NCI-H345 (cell line): ENCODE measurements at places on chromosomes 16 and 17.

DNA sequence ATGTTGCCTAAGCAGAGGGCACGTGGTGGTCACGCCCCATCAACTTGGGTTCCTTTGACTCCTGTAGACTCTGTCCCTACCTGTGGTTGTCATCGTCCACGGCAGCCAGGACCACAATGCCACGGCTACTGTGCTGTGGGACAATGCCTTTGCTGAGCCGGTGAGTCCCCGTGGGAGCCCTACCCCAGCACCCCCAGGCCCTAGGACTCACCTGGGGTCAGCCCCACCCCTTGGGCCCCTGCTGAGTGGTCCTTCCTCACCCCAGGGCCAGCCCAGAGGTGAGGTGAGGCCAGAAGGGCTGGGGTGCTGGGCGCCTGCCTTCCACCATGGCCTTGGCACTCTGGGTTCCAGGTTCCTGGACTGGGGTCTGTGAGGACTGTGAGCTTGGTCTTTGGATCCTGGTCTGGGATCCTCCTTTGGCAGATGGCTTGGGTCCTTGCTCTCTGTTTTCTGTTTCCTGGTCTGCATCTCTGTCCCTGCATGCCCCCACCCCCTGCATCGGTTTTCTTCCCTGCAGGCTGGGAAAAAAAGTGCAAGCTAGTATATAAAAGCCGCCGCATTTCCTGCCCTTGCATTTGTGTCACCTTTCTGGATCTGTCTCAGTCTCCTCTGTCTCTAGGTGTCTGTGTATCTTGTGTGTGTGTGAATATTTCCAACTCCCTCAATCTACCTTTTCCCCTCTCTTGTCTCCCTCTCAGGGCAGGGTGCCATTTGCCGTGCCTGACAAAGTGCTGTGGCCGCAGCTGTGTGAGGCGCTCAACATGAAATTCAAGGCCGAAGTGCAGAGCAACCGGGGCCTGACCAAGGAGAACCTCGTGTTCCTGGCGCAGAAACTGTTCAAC is 17.5 kb downstream of the STAT5A start:
- DNase-seq = no peak

GRCh38 chr16:86761111-86762031 is 183.0 kb downstream of the FOXL1 start:
- no peak for DNase-seq

DNA sequence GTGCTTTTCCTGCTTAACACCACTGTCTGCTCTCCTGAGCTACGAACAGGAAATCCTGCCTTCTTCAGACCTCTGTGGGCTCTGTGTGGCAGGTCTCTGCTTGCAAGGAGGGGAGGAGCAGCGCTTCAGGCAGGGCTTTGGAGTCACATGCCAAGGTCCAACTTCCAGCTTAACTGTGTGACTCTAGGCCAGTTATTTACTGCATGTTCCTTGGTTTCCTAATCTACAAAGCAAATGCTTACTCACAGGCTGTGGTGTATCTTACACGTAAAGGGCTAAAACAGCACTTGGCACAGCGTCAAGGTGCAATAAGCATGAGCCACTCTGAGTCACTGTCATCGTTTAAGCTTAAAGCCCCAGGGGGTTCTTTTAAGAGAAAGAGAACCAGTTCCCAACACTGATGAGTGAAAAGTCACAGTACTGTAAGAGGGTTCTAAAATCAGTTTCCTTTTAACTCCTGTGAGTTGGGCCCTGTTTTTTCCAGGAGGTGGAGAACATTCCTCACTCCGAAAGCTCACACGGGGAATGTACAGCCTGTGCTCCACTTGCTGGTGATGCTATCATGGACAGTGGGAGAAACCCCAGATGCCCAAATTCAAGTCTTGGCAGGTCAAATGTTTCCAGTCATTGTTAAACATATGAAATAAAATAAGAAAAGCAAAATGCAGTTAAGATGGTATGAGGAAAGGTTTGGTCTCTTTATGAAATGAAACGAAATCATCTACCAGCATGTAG is 54.1 kb upstream of the BCAR1 start:
- DNase-seq = peak; percentile 65

DNA sequence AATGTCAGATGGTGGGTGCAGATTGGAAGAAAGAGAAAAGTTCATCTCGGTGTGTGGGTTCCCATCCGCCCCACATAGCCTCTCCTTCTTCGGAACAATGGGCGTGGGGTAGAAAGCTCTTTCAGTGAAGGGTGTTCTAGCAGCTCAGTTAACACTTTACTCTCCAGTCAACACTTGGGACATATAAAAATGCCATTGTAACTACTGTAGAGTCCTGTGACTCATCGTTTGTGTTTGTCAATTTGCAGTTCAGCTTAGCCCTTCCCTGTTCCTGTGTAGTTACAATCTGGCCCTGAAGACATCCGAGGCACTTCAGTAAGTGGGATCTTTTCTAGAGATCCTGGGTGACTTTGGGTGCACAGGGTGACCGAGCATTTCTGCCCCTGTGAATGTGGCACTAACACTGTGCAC is 11.5 kb upstream of the CLEC18C start:
- DNase-seq = no peak

- no peak for DNase-seq
Observed at GRCh38 chr16:71724320-71724751, at the start of gene PHLPP2. Gene PHLPP2, minus strand, starts transcription at chr16:71724701. Its CDS starts 9,906 bp downstream, at chr16:71714795.

DNA sequence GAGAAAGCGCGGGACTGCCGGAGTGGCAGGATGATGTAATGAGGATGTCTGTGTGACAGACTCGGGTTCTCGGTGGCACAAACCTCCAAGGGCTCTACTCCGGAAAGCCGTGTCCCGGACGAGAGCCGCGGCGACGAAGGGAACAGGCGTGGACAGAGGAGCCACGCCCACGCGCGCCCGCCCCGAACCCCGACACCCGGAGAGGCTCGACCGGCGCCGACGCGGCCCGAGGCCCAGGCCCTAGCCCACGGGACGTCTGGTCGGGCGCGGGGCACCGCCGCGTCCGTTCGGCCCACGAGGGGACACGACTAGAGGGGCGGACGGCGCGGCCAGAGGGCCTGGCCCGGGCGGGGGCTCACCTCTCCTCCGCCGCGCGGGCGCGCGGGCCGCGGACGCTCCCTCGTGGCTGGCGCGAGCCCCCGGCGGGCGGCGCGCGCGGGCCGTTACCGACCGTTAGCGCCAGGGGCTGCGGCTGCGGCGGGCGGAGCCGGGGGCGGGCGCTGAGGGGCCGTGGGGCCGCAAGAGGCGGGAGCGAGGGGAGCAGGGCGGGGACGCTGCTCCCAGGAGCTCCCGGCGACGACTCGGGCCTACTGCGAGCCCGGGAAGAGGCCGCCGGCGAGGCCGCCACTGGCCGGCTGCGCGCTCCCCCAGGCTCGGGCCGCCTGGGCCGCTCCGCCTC is 2.1 kb upstream of the IRX5 start:
- peak; percentile 86 for DNase-seq

GRCh38 chr16:48371393-48371780 is 13.8 kb downstream of the SIAH1 start:
- DNase-seq = no peak

DNA sequence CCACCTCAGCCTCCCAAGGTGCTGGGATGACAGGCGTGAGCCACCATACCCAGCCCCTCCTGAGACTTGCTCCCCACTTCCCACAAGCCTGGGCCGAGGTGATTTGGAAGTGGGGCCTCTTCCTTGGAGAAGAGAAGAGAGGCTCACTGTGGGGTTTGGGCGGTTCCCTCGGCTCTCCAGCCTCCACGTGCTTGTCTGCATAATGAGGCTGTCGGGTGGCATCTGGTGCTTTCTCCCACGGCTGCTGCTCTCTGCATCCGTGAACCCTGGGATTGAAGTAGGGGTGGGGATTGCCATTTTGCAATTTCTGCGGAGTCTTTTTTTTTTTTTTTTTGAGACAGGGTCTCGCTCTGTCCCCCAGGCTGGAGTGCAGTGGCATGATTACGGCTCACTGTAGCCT is 101.4 kb downstream of the RAP1GAP2 start:
- no peak for DNase-seq

- no peak for DNase-seq
Observed at GRCh38 chr16:65548470-65548869, 426.6 kb upstream of the CDH11 start.

DNA sequence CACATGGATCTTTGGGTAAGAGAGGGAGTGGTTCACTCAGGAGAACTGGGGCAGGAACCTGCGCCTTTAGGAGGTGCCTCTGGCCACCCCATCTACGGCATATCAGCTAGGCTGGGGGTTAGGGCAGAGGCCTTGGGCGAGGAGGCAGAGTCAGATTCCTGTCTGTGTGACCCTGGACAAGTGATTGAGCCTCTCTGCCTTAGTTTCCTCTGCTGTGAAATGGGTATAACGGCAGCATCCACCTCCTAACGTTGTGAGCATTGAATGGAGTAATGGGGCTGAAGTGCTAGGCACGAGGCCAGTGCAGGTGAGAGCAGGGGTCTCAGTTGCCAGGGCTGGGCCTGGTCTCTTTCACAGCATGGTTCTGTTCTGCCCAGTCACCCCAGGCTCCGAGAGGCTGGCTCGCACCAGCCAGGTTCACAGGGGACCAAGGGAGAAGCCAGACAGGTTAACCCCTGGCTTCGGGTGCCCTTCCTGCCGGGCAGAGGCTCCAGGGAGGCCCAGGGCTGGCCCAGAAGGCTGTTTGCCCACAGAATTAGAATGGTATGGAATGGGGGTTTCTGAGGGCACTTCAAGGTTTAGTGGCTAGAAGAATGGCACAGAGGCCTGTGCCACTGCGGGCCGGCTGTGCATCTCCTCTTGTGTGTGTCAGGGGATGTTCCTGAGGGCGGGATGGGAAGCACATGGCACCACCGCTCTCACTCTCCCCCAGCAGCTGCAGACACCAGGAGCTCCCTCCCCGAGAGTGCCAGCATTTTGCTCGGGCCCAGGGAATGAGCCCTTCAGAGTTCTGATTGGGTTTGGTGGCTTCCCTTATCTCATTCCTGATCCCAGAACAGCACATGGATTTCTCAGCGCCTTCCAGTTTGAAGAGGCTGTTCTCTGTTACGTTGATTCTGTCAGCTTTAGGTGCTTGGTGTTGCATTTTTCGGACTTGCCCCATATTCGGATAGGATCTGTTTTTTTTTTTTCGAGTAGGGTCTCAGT is 23.8 kb downstream of the UNC13D start:
- DNase-seq = no peak

GRCh38 chr17:40130352-40131042 is 8.7 kb downstream of the MSL1 start:
- no peak for DNase-seq

GRCh38 chr16:53703590-53704444 is at the start of the genes FTO and RPGRIP1L:
Gene FTO, plus strand, starts transcription at chr16:53704156.
Gene RPGRIP1L, minus strand, starts transcription at chr16:53703859. Its CDS starts 3,136 bp downstream, at chr16:53700723.
- DNase-seq = peak; percentile 96

GRCh38 chr16:56347166-56347565 is 78.2 kb downstream of the AMFR start:
- DNase-seq = no peak

DNA sequence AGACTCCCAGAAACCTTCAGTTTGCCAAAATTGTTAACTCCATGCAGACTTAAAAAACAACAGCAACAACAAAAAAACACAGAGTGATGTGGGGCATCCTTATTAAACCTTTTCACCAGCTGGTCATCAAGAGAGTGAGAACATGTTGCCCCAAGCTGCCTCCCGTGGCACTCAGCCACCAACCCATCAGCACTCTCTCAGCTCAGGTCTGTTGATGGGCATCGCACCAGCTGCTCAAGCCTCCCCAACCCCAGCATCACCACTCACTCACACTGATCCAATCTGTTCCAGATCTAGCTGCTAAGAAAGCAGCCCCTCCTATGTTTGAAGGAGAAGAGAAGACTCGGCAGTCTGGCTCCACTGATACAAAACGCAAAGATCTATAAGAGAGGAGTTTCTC is 46.8 kb downstream of the SLC39A11 start:
- no peak for DNase-seq

- no peak for DNase-seq
Observed at GRCh38 chr17:45227926-45228762, 6.5 kb downstream of the FMNL1 start.

DNA sequence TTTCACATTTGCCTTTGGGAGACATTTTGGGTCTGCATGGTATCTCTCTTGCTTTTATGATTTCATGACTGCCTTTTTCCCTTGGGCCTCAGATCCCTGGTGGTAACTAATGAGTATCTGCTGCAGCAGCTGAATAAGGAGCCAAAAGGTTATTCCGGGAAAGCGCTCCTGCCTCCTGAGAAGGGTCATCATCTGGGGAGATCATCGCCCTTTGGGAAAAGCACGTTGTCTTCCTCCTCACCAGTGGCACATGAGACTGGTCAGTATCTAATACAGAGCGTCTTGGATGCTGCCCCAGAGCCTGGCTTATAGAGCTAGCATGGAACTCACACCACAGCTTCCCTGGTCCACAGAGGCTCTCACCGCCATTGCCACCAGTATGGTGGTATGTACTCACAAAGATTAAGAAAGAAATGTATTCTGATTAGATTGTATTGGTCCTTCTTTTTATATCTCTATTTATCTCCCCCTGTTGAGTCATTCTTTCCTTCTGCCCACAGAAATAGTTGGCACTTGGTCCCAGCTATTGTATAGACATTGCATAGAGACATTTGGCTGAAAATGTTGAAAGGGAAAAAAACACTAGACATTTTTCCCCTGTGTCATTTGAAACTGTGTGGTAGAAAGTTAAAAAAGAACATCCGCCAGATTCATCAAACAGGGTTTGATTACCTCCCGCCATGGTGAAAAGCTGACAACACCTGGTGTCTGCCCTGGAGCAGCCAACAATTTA is 8.4 kb downstream of the TPPP3 start:
- peak; percentile 6 for DNase-seq

GRCh38 chr17:57881143-57881542 is 31.3 kb upstream of the MRPS23 start:
- DNase-seq = no peak

- DNase-seq = no peak
Observed at GRCh38 chr16:17945080-17945601, 391.4 kb downstream of the NPIPA8 start.

- DNase-seq = no peak
Observed at GRCh38 chr17:36193216-36193775, 3.3 kb downstream of the CCL3L1 start.

DNA sequence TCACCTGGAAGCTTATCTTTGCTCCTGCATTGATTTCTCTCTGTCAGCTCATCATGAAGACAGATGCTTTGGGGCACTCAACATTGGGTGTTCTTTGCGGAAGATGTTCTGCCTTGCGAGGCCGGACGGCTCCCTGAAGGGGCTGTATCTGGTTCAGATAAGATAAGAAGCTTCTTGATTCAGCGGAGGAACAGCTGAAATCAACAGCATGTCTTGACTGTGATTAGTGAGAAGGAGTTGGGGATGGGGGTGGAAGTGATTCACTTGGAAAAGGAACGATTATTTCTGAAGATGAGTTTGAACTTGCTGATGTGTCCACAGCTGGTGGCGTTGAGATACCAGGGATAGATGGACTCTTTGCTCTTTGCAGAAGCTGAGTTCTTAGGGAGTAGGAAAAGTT is 126.9 kb upstream of the WSCD1 start:
- no peak for DNase-seq

- DNase-seq = no peak
Observed at GRCh38 chr17:41338961-41339485, 11.6 kb downstream of the KRT33A start.

- no peak for DNase-seq
Observed at GRCh38 chr17:68892658-68893057, 62.5 kb downstream of the ABCA8 start.
